ENCODE measurements at places on chromosomes 4 and X. TPM values are rescaled to one million over a fixed set of nuclear protein-coding genes. Genes with fewer than 3 reads are reported as not detected.

GRCh38 chr4:4981427-4981826 is 37.8 kb downstream of the CYTL1 start:
- DNase-seq, result peak; percentile 71

DNA sequence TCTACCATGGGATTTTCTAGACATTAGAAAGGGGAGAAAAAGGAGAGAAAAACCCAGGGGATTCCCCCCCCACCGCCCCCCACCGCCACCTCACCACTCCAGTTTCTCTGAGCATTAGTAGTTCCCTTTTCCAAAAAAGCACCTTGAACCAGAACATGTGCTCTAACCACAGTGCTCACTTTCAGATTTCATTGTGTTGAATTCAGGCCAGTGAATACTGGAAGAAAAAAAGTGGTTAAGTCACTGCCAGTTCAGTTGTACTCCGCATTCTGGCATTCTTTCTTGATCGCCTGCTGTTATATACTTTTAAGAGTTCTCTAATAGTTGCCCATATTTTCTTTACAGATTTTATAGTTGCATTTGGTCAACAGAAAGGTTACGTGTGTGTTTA is 40.9 kb downstream of the JADE3 start:
- no peak for DNase-seq

DNA sequence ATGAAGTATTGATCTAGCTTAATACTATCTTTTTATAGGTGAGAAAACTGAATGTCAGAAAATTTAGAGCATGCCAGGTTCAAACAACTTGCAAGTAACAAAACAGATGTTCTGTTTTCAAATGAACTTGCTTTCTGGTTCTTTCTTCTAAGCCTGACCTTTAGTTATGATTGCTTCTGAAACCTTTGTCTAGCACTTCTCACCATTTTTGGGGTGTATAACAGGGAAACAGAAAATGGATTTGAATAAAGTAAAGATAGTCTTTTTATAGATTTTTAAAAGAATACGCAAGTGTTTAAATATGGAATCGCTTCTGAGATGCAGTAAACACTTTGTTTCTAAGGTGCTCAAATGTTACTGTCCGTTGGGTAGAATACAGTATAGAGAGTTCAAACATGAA is 687.2 kb upstream of the CPEB2 start:
- DNase-seq, result no peak

The IL9R gene
- not detected for polyA plus RNA-seq

DNA sequence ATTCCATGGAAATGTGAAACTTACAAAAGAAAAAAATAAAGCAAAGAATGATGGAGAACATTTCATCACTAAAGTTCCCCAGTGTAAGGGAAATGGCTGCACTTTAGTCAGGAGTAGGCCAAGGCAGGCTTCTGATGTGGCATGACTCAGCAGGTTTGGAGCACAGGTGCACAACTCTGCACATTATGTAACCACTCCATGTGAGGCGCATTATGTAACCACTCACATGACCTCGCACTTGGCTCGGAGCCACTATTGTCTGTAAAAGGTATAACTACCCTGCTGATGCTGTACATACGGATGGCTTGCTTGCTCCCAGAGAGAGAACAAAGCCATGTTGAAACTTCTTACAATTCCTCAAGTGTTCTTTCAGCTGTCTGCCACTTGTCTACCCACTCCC is 727.6 kb downstream of the TRAM1L1 start:
- DNase-seq, result no peak

The S100G gene
- polyA plus RNA-seq, result not detected

GRCh38 chr4:109803924-109804571 is 2.2 kb upstream of the CFI start:
- no peak for DNase-seq

- no peak for DNase-seq
Observed at GRCh38 chrX:139770366-139770765, 62.4 kb upstream of the MCF2 start.

The EBP gene
- polyA plus RNA-seq, result 310 TPM

The GPR143 gene
- 0.70 TPM for polyA plus RNA-seq

GRCh38 chrX:42678133-42678532 is 99.8 kb downstream of the PPP1R2C start:
- DNase-seq, result no peak

The PPBP gene
- not detected for polyA plus RNA-seq

The EFHC2 gene
- polyA plus RNA-seq, result 3.0 TPM

The SOWAHD gene
- 3.6 TPM for polyA plus RNA-seq

GRCh38 chrX:41667631-41668030 is 21.1 kb upstream of the GPR34 start:
- DNase-seq, result no peak

- DNase-seq, result no peak
Observed at GRCh38 chr4:143347484-143348111, 10.9 kb downstream of the GAB1 start.

DNA sequence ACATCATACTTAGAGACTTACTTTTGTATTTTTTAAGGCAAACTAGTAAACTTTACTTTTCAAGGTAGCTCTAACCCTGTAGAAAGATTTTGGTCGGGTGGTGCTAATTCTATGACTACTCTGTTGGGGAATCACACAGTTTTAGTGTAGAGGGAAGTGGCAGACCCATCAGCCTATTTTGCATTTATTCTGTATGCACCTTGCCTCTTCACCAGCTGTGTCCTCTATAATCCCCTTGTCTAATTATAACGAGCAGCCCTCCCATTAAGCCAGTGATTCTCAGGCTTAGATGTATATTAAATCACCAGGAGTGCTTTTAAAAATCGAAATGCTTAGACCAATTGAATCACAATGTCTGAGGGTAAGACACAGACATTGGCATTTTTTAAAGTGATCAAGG is 78.1 kb downstream of the GALNT7 start:
- DNase-seq, result no peak

The KLHL4 gene
- polyA plus RNA-seq, result not detected

The PLS3 gene
- 8.3 TPM for polyA plus RNA-seq

GRCh38 chr4:112916868-112917267 is 132.6 kb upstream of the ANK2 start:
- DNase-seq, result no peak

GRCh38 chr4:163758032-163758431 is 263.5 kb downstream of the TMA16 start:
- DNase-seq, result no peak

- DNase-seq, result no peak
Observed at GRCh38 chrX:103688946-103689345, 2.4 kb upstream of the MORF4L2 start.

DNA sequence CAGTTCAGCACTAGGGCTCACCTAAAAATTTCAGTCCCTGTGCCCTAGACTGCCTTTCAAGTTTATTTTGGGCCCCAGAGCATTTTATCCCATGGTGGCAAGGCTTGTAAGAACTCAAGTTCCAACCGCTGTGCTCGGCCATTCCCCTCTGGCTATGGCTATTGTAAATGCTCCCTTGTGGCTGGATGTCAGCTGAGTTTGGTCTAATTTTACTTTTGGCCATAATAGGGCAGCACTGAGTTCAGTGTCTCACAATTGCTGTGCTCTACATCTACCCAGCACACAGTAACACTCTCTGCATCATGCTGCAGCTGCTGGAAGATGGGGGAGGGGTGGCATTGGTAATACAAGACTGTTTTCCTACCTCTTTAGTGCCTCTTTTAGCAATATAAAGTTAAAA is 210.8 kb upstream of the IRS4 start:
- DNase-seq, result no peak

- no peak for DNase-seq
Observed at GRCh38 chr4:22414833-22415232, 101.0 kb downstream of the ADGRA3 start.

The PABPC1L2A gene
- polyA plus RNA-seq, result not detected

DNA sequence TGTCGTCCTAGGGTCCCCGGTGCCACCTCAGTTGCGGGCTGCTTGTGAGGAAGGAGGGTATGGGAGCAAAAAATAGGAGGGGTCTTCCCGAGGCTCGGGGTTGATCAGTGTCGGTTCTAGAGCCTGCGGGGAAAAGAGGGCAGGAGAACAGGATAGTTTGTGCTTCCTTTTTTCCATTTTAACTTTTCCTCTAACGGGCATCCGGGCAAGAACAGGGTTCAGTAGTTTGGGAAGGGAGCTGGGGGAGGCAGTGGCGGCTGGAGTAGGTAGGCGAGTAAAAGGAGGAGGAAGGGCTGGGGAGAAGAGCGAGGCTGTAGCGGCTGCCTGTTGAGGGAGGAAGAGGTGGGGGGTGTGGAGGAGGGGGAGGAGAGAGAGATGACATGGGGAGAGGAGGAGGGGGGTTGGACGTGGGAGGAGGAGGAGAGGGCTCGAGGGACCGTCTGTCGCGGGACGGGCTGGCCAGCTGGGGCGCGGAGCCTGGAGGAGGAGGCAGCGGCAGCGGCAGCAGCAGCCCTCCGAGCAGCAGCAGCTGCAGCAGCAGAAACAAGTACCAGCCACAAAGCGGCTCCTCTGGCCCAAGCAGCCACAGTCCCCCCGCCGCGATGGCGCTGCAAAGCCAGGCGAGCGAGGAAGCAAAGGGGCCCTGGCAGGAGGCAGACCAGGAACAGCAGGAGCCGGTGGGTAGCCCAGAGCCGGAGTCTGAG is at the start of gene SLC16A2:
Gene SLC16A2 (plus strand): TSS at position 458 of the 704 bp plus-strand sequence. CDS start 145 bp downstream, at position 603.
- peak; percentile 93 for DNase-seq

GRCh38 chr4:144564358-144564757 is 81.6 kb upstream of the HHIP start:
- no peak for DNase-seq

DNA sequence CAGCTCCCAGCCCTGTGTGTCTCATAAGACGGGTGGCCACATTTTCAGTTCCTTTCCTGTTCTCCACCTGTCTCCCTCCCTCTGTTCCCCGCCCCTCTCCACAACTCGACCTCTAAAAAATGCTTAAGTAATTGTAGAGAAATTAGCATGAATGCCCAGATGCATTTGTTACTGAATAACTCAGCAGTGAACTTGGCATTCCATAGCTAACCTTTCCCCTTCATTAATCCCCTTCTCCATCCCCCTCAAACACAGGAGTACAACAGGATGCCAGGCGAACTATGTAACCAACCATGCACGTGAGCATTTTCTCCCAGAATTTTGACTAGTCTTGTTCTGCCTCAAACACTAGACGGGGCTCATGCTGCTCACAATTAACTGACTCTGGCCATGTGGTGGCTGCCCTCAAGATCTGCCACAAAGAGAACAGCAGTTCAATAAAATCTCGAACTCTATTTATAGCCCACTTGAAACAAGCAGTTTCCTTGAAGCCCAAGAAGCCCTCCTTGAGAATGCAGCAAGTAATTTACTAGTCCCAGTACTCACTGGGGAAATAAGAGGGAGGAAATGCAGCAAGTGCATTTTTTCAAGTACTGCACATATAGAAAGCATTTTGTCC is 351.2 kb downstream of the ARHGAP24 start:
- DNase-seq, result no peak

DNA sequence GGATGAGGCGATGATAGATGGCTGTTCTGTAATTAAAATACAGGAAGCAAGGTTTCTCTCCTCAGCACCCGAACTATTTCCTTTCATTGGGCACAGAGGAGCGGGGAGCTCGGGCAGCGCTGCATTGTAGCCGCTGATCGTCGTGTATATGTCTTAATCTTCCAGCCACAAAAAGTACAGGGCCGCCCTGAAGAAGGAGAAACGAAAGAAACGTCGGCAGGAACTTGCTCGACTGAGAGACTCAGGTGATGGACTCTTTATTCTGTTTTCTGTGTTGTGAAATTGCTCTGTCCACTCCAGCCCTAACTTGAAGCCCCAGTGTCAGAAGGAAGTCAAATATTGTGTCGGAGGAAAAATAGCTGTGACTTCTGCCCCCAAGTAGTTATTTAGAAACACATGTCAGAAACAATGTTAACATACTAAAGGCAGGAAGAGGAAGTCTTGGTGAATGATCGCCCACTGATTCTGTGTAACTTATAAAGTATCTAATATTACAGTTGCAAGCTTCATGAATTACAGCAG is 546 bp downstream of the ZRSR2 start:
- DNase-seq, result no peak

The EPHA5 gene
- polyA plus RNA-seq, result not detected

DNA sequence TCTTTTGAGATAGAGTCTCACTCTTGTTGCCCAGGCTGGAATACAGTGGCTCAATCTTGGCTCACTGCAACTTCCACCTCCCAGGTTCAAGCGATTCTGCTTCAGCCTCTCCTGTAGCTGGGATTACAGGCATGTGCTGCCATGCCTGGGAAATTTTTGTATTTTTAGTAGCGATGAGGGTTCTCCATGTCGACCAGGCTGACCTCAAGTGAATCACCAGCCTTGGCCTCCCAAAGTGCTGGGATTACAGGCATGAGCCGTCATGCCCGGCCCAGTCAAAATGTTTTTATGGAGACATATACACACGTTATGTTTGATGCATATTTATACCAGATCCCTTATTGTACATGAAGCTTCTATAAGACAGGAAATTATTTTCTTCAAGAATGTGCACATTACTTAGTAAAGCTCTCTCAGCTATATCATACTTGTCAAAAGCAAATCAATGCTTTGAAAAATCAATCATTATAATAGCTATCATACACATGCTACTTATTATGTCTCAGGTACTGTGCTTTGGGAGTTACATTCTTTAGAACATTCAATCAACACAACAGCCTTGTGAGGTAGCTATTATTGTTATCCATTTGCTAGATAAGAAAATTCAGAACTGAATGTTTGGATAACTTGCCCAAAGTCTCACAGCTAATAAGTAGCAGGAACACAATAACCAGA is 269.2 kb downstream of the FSTL5 start:
- no peak for DNase-seq

GRCh38 chr4:126057371-126057770 is 742.6 kb downstream of the FAT4 start:
- DNase-seq, result no peak
